ENCODE measurements at places on chromosomes 5 and 9.

DNA sequence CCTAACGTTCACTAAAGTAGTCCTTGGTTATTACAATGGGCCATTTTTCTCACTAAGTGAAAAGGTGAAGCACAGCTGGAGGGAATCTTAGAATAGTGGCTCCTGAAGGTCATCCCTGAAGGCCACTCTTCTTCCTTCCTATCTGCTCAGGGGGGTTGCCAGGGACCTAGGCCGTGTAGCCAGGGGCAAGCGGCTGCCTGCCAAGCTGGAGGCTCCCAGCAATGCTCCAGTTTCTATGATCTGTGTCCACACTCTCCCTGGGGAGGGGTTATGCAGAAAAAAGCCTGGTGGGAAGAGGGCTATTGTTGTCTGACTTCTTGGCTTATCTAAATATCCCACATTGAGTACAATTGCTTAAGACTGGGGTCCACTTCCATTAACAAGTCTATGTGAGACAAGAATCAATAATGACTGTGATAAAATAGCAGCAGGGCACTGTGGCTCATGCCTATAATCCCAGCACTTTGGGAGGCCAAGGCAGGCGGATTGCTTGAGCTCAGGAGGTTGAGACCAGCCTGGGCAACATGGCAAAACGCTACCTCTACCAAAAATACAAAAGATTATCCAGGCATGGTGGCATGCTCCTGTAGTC, 3.8 kb downstream of the NMRK1 start:
- peak; percentile 28 for DNase-seq

DNA sequence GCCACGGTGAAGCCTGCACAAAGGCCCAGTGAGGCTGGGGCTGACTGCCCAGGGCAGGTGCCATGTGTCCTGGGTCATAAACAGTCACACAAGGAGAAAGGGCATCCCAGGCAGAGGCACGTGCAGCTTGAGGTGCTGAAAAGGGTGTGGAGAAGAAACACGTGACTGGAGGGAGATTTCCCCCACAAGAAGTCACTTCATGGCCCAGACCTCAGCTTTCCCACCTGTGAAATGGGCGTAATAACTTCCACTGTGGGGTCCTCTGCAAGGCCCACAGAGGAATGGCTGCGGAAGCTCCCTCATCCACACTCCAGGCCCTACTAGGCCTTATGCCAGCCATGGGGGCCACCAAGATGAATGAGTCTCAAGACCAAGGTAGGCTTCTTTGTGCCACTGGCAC, 20.1 kb upstream of the CPLX2 start:
- no peak for DNase-seq

DNA sequence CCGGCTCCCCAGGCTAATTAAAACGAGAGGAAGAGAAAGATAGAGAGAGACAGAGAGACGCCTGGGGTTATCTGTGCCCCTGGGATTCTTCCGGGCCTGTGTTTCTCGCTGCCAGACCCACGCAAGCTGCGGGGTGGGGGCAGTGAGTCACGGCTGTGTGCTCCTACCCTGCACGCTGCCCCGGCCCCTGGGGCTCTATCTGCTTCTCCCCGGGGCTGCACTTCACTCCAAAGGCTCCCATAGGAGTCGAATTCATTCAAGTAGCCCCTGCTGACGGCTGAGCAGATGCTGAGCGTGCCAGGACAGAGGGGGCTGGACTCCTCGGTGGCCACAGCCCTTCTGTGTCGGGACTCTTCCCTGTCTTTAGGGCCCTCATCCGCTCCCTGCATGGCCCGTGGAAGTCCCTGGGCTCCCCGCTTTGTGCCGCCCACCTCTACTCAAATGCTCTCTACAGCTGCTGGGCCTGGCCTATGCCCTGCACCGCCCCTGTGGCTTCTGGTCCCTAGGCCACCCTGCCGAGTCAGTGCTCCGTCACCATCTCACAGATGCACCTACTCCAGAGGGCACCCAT, 22.8 kb downstream of the SARDH start:
- peak; percentile 63 for DNase-seq

GRCh38 chr9:69355232-69355631, 30.2 kb downstream of the ENTREP1 start:
- no peak for DNase-seq

DNA sequence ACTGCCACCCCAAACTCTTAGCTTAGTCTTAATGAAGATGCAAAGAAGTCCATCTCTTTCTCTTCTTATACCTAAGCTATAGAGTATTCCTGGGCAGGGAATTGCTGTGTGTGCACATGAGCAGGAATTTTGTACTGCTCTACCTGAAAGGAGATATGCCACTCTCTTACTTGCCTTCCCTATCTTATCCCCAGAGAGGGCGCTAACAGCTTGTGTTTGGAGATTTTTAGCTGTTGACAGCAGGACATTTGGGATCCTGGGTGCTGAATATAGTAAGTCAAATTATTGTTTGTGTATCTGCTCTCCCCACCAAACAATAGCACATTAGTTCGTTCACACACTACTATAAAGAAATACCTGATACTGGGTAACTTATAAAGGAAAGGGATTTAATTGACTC, 159.5 kb downstream of the GABRG2 start:
- DNase-seq, result no peak

GRCh38 chr9:101727612-101728524, 10.6 kb downstream of the GRIN3A start:
- no peak for DNase-seq

- DNase-seq, result no peak
These were observed 50.9 kb upstream of the SUSD3 start for GRCh38 chr9:93007529-93008058.

GRCh38 chr5:103674251-103674650, 111.7 kb upstream of the NUDT12 start:
- DNase-seq, result no peak

GRCh38 chr5:125814119-125814518, 609.1 kb upstream of the GRAMD2B start:
- DNase-seq, result no peak

GRCh38 chr9:34218446-34218845, 39.6 kb downstream of the UBAP1 start:
- no peak for DNase-seq

GRCh38 chr5:34735491-34736426, 79.6 kb downstream of the RAI14 start:
- peak; percentile 51 for DNase-seq

Data from ELF-1 (cell line).